WTC11 (cell line): ENCODE measurements at places on chromosomes 12 and 14.

- DNase-seq = no peak
Measured at GRCh38 chr14:54182419-54183045, 214.3 kb upstream of the CDKN3 start.

GRCh38 chr14:76926521-76927251 is 100.5 kb downstream of the LRRC74A start:
- DNase-seq = no peak

DNA sequence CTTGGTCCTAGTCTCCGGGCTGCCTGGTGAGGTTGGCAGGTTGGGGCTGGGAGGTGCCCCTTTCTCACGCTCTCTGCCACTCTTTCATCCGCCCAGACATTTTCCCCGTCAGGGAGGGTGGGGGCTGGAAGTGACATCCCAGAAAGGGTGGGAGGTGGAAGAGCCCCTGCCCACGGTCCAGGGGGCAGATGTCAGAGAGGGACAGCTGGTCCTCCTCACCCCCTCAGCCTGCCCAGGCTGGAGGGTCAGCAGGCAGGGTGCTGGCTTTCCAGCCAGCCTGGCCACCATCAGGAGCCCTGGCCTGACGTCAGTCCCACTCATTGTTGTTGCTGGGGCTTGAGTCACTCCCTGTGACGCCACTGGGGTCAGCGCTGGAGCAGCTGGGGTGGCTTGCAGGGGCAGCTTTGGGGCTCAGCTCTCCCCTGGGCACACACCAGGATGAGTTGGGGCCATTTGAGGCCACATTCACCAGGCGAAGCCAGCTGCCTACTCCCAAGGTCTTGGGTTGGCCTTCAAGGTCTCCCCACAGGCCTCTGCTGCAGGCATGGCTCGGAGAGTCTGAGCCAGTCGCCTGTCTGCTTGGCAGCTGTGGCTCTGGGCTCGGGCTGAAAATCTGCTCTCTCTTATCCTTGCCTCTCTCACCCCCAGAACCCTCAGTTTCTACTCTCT is 5.7 kb upstream of the ATG101 start:
- DNase-seq = no peak

DNA sequence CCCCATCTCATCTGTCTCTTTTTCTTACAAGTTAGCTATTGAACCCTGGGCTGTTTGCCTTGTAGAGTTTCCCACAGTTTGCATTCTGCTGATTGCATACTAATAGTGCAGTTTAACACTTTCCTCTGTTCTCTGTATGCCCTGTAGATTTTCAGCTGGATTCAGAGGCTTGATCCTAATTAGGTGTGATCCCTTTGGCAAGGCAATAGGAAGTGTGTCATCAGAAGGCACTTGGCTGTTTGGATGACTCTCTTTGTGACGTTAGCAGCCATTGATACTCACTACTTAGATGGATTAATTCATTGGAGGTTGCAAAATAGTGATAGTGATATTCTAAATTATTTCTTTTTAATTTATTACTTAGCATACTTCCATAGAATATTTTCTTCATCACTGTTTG is 33.6 kb downstream of the FUT8 start:
- DNase-seq = no peak

- no peak for DNase-seq
Measured at GRCh38 chr12:104463368-104463767, 6.6 kb downstream of the CHST11 start.

GRCh38 chr14:38044710-38045109 is 163.0 kb upstream of the SSTR1 start:
- no peak for DNase-seq

DNA sequence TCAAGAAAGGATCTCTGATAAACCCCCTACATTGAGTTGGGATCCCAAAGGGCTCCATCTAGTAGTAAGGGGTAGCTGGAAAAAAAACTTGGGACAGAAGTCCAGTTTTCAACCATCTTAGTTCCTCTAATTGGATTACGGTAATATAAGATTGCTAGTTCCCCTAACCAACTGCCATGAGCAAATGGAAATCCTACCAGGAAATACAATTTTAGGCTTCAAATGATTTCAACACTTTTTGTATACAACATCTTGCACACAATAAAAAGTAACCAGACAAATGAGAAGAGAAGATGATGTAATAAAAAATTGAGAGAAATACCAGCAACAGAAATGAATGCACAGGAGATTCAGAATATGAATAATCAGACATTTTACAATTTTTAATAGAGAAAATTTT is 73.0 kb downstream of the TSHR start:
- DNase-seq = no peak

- DNase-seq = no peak
Measured at GRCh38 chr12:5713599-5714081, 231.4 kb downstream of the ANO2 start.

GRCh38 chr12:65325183-65325582 is 46.7 kb downstream of the MSRB3 start:
- DNase-seq = no peak

GRCh38 chr14:68266998-68267397 is 447.4 kb downstream of the RAD51B start:
- DNase-seq = no peak

DNA sequence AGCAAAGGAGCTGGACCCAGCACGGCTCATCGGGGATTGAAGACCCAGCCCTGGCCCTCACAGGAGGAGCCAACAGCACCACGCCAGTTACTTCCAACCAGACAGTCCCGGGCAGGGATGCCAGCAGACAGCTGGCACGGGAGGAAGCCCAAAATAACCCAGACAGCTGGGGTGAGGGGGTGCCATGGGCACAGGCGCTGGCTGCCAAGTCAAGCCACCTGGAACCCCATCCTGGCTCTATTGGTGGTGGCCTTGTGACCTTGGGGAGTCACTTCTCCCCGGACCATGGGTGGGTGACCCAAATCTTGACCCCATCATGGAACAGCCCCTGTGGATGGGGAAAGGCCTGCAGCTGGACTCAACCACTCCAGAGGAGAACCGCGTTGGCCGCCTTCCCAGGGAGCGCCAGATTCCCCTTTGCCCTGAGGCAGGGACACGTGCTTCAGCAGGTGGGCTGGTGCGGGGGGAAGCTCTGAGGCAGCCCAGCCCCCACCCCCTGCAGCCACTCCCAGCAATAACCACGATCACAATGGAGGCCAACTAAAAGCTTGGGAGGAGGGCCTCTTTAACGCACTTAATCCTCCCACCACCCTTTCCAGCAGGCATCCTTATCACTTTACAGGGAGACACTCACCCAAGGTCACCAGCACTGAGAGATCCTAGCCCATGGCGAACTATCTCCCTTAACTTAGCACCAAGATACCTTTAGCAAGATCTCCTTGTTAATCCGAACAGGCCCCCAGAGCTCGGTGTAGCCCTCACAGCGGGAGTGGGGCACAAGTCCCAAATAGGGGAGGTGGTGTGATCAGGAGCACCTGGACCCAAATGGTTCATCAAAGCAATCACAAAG is 4.7 kb upstream of the RHOF start:
- no peak for DNase-seq

- DNase-seq = no peak
Measured at GRCh38 chr14:61451891-61452400, 130.6 kb downstream of the PRKCH start.

- DNase-seq = no peak
Measured at GRCh38 chr12:26224657-26225056, 29.3 kb downstream of the SSPN start.

- DNase-seq = no peak
Measured at GRCh38 chr12:40793471-40793870, 101.2 kb downstream of the CNTN1 start.

DNA sequence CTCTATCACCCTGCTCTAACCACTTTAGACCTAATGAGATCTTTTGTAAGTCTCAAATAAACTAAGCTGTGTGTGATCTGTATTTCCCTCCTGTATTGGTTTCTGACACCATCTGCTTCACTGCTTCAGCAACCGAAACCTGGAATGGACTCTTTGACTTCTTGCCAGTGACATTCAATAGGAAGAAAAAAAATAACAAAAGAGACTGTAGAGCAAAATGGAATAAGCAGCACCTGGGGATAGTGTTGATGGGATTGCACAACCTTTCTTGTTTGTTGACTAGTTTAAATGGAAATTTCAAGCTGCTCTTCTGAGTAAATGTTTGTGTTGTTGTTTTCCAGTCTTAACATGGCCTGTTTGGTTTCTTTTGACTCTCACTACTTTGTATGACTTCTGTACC is 888.6 kb upstream of the SEL1L start:
- no peak for DNase-seq

GRCh38 chr12:121647-122046 is 55.1 kb downstream of the IQSEC3 start:
- DNase-seq = no peak

DNA sequence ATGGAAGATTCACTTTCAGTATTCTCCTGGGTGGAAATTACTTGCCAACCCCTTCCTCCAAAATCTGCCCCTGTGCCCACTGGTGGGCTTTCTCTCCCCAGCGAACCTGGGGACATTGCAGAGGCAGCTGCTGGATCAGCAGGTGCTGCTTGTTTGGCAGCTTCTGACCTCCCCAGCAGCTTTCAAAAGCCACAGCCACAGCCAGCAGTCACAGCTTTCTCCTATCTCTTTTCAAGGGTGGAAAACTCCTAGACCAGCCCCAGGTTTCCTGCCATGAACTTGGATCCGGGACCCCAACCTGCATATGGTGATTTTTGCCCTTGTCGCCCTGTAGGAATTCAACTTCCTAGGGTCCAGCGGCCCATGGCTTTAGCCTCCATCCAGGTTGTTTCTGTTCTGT is 330.8 kb downstream of the ADAMTS20 start:
- peak; percentile 10 for DNase-seq

GRCh38 chr14:70782361-70782760 is 27.0 kb downstream of the MAP3K9 start:
- DNase-seq = no peak
